ENCODE measurements at places on chromosomes 2 and 18. TPM values are rescaled to one million over a fixed set of nuclear protein-coding genes. Genes with fewer than 3 reads are reported as not detected.

GRCh38 chr2:214575465-214575864, 164.6 kb downstream of the VWC2L start:
- peak overlapping the region; percentile 92 for H3K27ac ChIP-seq
- H3K4me1 ChIP-seq: no peaks in the 10 kb centered on the region

GRCh38 chr2:37795456-37795855, 124.0 kb upstream of the CDC42EP3 start:
- H3K27ac ChIP-seq: no peak overlapping the region

DNA sequence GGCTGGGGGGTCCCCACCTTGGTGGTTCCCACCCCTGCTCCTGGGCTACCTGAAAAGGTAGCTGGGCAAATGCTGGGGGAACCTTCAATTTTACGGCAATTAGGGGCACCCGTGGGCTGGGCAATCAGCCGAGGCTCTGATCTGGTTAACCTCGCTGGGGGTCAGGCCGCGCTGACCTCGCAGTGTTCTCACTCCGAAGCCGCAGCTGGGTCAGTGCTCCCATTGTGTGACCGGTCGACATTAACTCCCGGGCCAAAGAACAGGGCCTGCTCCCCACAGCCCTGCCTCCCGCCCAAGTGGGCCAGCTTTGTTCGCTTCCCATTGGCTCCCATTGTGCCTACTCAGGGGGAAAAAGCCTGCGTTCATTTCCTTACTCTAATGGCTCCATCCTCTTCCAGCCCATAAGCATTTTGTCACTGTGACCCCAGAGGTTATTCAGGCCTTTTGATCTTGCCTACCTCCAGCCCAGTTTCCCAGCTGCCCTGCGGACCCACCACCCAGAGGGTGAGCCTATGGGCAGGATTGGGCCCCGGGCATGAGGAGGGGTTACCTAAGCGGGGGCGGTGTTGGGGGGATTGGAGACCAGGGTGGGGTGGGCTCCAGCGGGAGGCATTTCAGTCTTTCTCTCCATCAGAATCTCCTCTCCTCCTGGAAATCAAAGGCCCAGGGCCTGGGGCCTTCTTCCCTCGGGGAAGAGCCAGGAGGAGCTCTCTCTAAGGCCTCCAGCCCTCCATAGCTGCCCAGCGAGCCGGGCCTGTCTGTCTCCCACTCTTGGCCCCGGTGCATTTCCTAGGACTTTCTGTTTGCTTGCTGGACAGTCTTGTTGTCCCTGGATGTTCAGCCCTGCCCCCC, 90.1 kb downstream of the MYCN start:
- no peak overlapping the region for H3K4me3 ChIP-seq
- DNase-seq: peak; percentile 44
- peaks cover 3% of the 10 kb centered on the region for H3K4me1 ChIP-seq
- H3K36me3 ChIP-seq: no peaks in the 10 kb centered on the region
- peak overlapping the region; percentile 73 for H3K27ac ChIP-seq

The PLEK gene
- total RNA-seq: not detected

The GALR1 gene
- total RNA-seq: not detected

All from endodermal cell (in vitro differentiated cells).